ENCODE measurements at places on chromosomes 1 and 21.

GRCh38 chr1:68210027-68210426 is 22.3 kb downstream of the WLS start:
- DNase-seq: no peak

- DNase-seq: no peak
Measured at GRCh38 chr1:90722874-90723589, 5.9 kb upstream of the BARHL2 start.

DNA sequence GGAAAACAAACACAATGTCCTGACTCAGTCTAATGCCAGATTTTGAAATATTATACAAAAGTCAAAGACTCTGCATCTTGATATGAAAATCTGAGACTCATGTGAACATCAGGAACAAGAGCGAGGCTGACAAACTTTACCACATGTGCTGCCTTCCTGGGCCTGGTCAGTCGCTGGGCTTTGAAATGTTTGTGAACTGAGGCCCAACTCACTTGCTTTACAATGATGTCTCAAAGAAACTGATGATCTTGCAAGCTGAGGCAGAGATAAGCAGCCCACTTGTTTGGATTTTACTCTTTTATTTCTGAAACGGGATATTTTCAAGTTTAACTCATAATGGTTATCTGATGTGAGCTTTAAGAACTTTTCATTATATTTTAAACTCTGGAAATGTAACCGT is 2.1 kb downstream of the BCAR3 start:
- no peak for DNase-seq

DNA sequence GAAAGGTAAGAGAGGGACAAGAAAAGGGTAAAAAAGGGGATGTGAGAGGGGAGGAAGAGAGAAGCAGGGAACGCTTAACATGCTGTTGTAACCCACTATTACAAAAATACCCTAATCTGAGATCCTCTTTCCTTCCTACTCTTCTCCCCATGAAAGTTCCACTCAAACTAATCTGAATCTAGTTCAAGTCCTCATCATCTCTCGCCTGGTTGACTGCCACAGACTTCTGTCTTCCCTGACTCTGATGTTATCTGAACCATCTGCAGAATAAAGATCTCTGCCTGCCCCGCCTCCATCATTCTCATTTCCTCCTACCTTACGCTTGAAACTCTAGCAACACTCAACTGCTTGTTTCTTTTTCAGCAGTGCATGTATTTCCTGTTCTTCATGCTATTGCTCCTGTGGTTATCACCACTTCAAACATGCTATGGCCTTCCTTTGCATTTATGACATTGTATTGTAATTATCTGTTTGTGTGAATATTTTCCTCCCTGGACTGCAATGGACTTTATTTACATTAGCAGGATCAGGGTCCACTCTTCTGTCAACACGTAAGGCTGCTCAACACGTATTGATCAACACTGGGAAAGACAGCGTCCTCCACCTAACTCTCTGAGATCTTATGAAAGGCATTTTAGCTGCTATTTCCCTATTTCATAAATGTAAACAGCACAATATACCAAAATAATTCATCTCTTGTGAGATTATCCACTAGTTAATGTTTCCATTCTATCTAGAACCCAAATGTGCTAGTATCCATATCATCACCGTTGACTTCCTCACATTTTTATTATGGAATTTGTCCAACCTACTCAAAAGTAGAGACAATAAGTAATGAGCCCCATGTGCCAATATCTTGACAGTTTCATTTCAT is 215.5 kb upstream of the USP25 start:
- DNase-seq: no peak

DNA sequence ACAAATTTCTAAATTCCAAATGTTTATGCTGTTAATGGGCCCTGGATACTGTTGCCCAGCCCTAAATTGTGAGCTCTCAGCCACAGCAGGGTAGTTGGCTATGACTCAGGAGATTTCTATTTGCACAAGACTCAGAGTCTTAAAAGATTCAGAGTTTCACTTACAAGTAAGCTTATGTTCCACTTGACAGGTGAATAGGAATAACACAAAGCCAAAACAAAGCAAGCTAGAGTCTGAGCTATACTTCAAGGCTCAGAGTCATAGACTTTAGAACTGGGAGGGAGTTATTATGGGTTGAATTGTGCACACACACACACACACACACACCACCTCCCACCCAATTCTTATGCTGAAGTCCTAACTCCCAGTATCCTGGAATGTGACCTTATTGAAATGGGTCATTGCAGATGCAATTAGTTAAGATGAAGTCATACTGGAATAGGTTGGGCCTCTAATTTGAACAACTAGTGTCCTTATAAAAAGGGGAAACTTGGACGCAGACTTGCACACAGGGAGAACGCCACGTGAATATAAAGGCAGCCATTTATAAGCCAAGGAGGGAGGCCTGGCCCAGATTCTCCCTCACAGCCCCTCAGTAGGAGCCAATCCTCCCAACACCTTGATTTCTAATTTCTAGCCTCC is 30.2 kb downstream of the PRDX6 start:
- DNase-seq: peak; percentile 51

- no peak for DNase-seq
Measured at GRCh38 chr21:43302062-43302700, 124.8 kb downstream of the SIK1 start.

DNA sequence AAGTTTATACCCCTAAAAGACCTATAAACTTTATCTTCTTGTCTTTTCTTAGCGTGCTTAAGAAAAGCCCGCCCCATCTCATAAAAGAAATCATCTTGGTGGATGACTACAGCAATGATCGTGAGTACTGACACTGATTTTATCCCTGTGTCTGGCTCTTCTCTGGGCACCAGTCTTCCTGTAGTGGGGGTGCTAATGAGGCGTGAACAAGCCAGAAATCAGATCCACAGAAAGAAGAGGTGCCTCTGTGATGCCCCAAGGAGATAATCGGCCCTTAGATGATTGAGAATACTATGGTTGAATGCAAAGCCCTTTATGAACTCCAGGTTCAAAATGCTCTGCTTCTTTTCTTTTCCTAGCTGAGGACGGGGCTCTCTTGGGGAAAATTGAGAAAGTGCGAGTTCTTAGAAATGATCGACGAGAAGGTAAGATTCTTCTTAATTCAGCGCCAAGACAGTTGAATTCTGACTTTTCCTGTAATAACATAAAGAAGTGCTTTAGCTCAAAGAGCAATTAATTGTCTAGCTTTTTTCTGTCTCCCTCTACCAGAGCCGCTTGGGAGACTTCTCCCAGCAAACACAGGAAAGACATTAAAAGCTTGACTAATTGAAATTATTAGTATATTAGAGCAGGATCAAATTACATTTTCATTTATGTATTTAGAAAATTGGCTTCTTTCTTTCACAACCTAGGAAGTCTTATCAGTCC is 169.4 kb downstream of the GALNT2 start:
- DNase-seq: no peak

Data from DMS79 (cell line).